ENCODE measurements at places on chromosomes 6 and 20.

GRCh38 chr6:100212131-100212530, 218.1 kb upstream of the MCHR2 start:
- no peak for DNase-seq

DNA sequence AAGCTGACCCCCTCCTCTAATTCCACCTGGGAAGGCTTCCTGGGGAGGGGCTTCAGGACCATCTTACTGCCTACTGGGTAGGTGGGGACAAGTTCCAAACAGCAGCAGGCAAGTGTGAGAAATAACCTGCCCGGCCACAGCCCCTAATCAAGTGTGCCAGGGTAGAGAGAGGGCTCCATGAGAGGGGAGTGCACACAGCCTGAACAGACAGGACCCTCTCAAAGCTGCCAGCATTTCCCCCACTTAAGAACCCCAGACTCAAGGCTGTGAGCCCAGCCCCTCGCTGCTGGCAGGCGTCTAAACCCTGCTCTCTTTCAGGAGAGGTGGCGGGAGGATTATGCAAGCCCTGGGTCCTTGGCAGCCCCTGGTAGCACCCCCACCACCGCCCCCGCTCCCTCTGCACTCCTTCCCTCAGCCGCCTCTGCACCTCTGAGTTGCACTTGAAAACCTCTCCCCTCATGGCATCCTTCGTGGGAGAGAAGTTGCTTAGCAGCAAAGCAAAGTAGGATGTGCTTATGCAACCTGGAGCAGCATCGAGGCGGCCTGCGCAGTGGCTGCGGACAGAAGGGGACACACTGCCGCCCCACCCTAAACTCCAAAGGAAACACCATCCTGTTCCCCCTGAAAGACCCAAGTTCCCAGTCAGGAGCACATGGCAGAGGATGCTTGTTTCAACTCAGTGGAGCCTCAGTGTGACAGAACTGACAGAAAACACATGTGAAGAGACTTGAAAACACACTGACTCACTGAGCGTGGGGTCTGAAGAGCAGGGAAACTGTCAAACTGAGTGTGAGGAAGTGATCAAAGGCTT, 10.5 kb downstream of the DDRGK1 start:
- no peak for DNase-seq

DNA sequence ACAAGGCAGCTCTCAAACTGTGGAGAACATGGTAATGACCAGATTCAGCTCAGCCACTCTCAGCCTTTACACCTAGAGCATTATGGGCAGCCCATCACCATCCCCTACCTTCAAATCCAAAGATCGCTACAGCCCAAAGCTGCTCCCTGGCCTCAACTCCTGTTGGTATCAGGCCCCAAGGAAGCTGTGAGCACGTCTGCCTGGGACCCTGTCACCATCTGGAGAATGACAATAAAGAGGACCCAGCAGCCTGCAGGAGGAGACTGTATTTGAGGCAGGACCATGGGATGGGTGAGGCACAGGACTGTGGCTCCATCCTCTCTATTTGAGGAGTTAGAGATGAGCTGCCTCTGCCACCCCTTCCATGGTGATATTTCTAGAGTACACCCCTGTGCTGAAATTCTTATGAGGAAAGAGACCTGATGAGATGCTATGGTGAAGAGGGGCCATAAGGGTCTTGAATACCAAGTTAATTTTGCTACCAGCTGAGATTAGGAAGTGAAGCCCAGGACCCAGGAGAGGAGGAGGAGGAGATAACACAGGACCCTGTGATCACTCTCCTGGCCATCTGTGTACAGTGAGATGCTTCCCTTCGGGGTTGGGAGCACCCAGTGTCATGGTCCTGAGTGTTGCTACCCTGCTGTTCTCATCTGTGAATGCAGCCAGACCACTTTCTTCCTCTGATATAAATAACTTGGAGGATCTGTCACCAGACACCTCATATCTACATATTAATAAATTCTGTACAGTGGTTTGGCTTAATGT, 19.6 kb upstream of the MICB start:
- no peak for DNase-seq

- peak; percentile 68 for DNase-seq
These were observed 129.4 kb downstream of the LY86 start for GRCh38 chr6:6717953-6718352.

DNA sequence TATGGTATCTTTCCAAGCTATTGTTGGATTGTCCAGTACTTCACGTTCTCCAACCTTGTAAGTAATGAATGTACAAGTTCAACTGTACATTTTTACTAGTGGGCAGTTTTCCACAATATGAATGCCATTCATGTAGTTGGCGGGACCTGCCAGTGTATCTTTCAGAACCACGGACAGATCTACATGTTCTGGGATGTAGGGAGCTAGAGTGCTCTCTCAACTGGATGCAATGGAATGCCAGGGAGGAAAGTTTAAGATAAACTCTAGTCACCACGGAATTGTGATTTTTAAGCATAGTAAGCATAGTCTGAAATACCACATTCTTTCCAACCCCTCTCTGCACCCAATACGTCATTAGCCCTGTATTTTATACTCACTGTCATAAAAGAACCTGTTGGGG, 21.5 kb upstream of the HLA-C start:
- DNase-seq: no peak

- DNase-seq: no peak
These were observed 16.7 kb downstream of the HSPA12B start for GRCh38 chr20:3749087-3749688.

DNA sequence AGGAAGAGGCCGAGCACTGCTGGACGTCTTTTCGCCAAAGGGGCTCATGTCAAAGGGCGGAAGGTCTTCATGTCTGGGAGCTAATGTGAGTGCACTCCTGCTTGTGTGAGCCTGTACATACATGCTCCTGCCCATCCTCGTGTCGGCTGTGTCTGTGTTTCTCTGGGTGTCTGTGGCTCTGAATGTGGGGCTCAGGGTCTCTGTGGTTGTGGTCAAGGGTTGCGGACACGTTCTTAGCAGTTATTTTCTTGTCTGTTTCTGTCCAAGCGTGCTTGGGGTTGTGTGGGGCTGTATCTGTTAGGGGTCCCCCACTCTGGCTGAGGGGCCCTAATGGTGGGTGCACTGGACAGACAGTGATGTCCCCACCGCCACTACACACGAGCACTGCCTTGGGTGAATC, 2.9 kb downstream of the AVP start:
- no peak for DNase-seq

GRCh38 chr6:124792386-124792785, 169.9 kb upstream of the RNF217 start:
- no peak for DNase-seq

- DNase-seq: no peak
These were observed 29.0 kb downstream of the PTPRA start for GRCh38 chr20:2902291-2902690.

GRCh38 chr6:107401573-107401972, 57.8 kb downstream of the PDSS2 start:
- no peak for DNase-seq

- no peak for DNase-seq
These were observed 251.7 kb downstream of the PHACTR1 start for GRCh38 chr6:12968290-12968689.

- no peak for DNase-seq
These were observed 4.6 kb downstream of the SGK2 start for GRCh38 chr20:43563429-43563828.

- DNase-seq: no peak
These were observed 164.5 kb downstream of the GRM4 start for GRCh38 chr6:33981421-33981820.

DNA sequence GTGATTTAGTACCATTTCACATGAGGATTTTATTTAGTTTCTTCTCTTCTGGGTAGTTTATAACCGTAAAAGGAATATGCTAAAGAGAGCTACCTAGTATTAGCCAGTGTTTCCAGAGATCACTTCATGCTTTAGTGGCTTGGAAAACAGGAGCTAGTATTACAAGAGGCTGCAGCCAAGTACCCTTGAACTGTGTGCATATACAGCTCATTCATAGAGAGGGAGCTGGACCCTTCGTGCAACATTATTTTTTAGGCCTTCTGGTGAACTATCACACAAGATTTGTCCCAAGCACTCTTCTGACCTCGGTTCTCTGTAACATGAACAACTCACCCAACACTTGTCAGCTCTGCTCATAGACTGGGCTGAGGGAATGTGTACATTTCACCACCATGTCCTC, 74.9 kb upstream of the RIN2 start:
- DNase-seq: no peak

DNA sequence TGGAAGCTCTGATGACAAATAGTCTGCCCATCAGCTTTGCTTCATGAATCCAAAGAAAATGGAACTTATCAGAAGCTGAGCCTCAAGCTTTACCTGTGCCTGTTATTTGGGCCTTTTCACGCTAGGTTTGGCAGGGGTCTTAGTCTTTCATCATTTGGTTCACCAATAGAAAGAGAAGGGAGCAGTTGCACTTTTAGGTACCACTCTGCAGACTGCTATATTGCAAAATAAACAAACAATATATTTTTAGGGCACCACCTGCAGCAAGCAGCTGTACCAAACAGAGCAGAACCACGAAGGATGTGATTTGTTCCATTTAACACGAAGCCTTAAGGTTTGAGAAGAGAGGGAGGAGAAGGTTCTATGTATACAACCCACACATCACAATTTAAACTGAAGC, 291.4 kb upstream of the RNF217 start:
- DNase-seq: no peak

DNA sequence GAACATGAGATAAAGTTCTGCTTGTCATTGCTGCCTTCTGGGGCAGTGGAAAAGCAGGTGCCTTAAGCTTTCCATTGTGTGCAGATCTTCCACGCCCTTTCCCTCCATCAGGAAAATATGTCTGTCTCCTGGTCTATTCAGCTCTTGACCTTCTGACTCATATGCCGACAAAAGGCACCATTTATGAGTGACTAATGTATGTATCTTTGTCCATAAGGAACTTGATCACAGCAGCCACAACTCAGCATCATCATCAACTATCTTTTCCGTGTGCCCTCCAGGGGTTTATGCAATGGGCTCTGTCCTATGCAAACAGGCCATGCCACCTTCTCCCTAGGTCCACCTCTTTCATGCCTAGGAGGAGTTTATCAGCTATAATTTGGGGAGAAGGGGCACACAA, 102.7 kb upstream of the QKI start:
- DNase-seq: no peak

- DNase-seq: no peak
These were observed 131.8 kb upstream of the BEND3 start for GRCh38 chr6:107246972-107247615.

GRCh38 chr6:136548582-136549299, 1.5 kb downstream of the MAP7 start:
- no peak for DNase-seq

DNA sequence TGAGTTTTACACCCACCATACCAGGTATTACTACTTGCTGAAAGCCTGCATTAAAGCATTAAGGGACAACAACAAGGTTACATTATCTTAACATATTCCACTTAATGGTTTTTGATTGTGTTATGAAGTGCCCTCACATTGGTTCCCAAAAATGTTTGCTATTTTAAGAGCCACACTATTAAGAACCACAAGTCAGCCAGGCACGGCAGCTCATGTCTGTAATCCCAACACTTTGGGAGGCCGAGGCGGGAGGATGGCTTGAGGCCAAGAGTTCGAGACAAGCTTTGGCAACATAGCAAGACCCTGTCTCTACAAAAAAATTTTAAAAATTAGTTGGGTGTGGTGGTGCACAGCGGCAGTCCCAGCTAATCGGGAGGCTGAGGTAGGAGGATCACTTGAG, 28.2 kb downstream of the ATXN1 start:
- DNase-seq: no peak

DNA sequence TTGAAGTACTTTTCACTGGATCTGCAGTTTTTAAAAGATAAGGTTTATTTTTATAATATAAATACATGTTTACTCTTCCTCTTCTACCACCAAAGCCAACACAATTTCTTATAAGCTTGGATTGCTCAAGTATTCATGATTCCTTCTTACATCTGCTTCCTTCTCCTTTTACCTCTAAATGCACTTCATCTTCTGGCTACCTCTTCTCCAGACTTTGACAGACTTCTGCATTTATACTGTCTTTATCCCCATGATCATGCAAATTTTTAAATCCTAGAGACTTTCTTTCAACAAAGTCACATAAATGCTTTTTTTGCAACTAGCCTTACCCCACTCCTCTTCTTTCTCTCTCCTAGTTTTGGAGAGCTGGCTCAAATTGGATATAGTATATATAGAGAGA, 142.9 kb downstream of the TFAP2B start:
- no peak for DNase-seq

DNA sequence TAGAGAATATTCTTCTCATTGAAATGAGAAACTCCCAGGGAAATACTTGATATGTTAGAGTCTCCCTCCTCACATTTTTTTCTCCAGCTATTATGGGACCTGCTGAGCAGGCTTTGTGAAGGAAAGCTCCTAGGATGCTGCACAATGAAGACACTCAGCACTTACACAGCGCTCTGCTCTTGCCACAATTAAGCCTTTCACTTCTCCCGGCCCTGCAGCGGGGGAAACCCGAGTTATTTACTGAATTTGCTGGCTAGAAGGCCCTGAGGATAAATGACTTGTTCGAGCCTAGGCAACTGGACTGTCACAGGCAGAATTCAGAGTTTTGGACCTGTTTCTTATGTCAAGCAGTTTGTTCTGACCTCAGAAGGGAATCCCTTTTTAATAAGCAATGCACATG, 102.0 kb downstream of the MAP3K7 start:
- DNase-seq: no peak

DNA sequence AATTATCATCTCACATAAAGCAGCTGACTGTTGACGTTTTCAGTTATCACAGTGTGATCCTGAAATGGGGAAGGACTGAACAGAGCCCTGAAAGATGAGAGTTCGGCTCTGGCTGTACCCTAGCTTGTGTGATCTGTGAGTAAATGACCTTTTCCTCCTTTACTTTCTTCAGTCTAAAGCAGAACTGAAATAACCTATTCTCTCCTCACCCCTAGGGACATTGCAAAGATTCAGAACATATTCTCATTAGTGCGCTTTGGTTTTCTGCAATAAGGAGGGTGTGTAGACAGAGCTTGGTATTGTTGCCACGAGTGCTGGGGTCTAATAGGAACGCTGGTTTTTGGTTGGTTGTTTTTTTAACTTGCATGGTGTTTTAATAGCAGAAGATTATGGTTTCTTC, 16.7 kb downstream of the FARS2 start:
- no peak for DNase-seq

DNA sequence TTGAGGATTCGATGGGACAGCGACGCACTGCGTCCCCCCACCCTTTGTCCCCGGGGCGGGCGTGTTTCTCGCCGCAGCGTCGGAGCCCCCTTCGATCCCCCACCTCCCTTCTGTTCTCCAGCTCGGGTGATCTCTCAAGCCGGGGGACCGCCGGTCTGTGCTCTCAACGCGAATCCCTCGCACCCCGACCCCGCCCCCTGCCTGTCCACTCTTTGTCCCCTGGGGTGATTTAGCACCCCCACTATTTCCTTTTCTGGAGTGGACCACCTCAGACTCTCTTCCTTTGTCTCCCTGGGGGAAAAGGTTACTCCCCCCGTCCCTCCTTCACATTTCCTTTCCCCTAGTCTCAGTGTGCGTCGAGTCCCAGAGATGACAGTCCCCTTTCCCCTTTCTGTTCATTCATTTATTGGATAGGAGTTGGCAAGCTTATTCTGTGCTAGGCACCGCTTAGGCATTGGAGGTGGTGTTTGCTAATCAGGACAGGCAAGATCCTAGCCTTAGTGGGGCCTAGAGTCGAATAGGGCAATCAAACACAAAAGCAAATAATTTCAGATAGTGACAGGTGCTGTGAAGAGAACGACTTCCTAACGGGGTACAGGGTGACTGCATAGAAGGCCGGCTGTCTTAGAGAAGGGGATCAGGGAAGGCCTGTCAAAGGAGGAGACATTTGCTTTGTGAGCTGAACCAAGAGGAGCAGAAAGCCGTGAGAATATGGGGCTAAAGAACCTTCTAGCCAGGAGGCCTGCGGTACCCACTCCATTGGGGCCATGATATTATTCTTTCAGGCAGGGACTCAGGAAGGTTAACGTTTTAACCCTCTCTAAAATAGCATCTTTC, 741 bp downstream of the PTPN1 start:
- DNase-seq: peak; percentile 28

- no peak for DNase-seq
These were observed 3.4 kb downstream of the BNIP5 start for GRCh38 chr6:36333171-36333895.
